ENCODE measurements at places on chromosomes 4 and X.
A peak's percentile ranks its signal among the peaks of the same experiment; 100 is the strongest.

GRCh38 chr4:189299706-189300105 is 641.0 kb upstream of the FRG1 start:
- no peak for DNase-seq

DNA sequence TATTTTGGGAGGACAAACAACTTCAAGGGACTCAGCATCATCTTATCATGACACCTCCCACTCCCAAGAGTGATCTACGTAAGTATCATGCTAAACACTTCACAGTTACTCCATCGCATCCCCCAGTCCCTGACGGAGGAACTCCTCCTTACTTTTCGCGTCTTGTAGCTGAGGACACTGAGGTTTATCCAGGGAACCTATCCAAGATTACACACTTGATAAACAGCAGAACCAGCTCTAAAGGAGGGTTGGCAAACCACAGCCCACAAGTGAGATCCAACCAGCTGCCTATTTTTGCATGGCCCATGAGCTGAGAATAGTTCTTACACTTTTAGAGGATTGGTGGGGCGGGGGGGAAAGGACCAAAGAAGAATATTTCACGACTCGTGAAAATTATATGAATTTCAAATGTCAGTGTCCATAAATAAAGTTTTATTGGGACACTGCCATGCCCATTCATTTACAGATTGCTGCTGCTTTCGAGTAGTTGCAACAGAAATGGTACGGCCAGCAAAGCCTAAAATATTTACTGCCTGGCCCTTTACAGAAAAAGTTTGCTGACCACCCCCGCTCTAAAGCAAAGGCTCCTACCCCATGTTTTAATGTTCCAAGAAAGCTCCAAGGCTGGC is 47.8 kb downstream of the SEPSECS start:
- DNase-seq: no peak

GRCh38 chrX:96764864-96765263 is 80.2 kb downstream of the DIAPH2 start:
- DNase-seq: no peak

DNA sequence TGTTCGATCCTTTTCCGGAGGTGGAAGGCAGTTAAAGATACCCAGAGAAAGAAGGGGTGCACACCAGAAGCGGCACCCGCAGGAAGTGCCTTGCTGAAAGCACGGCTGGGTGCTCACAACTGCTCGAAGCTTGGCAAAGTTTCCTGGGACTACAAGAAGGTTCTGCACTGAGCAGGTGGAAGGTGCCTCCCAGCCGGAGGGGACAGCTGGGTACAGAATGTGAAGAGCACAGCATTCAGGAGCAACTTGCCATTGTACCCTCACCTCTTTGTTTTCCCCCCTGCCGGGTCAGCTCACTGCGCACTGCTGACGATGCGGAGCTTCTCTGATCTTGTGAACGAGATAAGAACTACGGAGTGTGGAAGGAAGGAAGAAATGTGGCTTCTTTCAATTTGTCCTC is 289.2 kb downstream of the FBXW7 start:
- DNase-seq: no peak

GRCh38 chr4:79854856-79855502 is 218.1 kb downstream of the ANTXR2 start:
- DNase-seq: peak; percentile 8

- no peak for DNase-seq
Observed at GRCh38 chr4:112823606-112824005, 186.7 kb downstream of the LARP7 start.

DNA sequence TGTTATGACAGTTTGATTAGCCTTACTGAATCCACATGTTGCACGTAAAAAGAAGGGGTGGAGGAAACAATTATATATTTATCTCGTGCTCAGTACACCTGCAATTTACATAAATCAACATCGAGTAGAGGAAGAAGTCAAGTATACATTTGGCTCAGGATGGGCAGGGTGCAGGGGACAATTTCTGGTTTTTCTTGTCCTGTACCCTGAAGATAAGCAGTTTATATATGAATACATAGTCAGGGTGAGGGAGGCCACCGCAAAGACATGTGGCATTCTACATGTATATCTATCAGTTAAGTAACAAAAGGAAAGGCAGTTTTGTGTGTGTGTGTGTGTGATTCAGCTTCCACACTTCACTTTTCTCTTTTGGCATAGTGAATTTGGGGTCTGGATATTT is 11.1 kb upstream of the EREG start:
- DNase-seq: no peak

GRCh38 chrX:30799327-30799726 is 89.7 kb downstream of the TAB3 start:
- DNase-seq: no peak

GRCh38 chrX:48700951-48701653 is 4.6 kb downstream of the SUV39H1 start:
- DNase-seq: peak; percentile 76

- no peak for DNase-seq
Observed at GRCh38 chr4:96145601-96146000, 305.7 kb downstream of the PDHA2 start.
